ENCODE measurements at places on chromosomes 4 and X.

- DNase-seq, result no peak
These were observed 10.3 kb downstream of the CCDC158 start for GRCh38 chr4:76410636-76411035.

DNA sequence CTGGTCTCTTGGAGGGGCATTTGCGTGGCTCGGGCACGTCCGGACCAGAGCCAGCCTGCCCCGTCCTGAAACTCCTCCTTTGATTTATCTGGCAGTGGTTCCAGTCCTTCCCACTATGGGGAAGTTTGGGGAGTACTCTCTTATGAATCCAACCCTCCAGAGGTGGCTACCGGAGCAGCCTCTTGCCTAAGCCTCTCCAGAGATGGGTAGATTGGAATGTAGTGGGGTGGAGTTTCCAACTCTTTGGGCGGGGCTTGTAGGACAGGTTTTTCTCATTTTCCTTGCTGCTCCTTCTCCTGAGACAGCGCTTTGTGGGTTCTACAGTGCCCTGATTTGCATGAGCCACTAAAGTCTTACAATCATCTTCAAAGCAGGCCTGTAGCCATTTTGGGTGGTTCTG, 60.1 kb upstream of the XAGE1B start:
- no peak for DNase-seq

GRCh38 chrX:77347572-77347971, 99.6 kb upstream of the FGF16 start:
- DNase-seq, result no peak

DNA sequence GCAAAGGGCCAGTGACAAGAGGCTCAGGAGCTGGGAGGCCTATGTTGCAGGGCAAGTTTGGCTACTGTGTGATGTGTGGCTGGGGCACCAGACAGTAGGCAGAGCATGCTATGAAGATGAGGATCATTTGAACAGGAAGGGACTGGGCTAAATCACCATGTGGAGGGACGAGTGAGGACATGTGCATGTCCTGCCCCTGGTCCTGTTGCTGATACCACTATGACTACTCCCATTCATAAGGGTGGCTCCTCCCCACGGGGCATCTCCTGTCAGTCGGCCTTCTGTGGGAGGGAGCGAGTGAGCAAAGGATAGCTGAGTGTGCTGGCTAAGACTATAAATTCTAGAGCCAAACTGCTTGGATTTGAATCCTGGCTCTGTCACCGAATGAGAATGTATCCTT, 139.2 kb downstream of the TMEM164 start:
- no peak for DNase-seq

GRCh38 chr4:10069075-10069642, 47.4 kb downstream of the WDR1 start:
- DNase-seq, result no peak

GRCh38 chr4:184962125-184962638, 56.1 kb upstream of the HELT start:
- DNase-seq, result no peak

DNA sequence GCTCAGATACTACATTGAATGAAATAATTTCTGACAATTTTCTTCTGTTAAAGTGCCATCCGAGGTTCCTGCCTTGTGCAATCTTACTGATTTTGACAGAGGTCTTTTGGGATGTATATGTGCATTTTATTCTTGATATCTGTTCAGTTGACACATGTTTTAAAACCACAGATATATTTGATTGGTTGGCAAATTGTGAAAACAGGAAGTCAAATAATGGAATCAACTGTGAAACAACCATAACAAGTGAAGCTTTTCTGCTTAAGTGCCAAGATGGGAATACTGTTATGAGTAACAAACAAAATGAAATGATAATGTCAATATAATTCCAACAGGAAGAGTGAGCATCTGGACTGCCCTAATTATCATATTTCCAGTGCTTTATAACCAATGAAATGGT, 84.9 kb upstream of the TET2 start:
- no peak for DNase-seq

GRCh38 chr4:149796381-149796780, 19.3 kb downstream of the IQCM start:
- no peak for DNase-seq

- DNase-seq, result peak; percentile 71
These were observed 1.9 kb downstream of the BCORL1 start for GRCh38 chrX:129984111-129984958.

- DNase-seq, result peak; percentile 69
These were observed 1.1 kb downstream of the OGT start for GRCh38 chrX:71533851-71534561.

- no peak for DNase-seq
These were observed 49.5 kb downstream of the DCLK2 start for GRCh38 chr4:150127757-150128156.

- DNase-seq, result no peak
These were observed 1.5 kb downstream of the QRFPR start for GRCh38 chr4:121379276-121379675.

GRCh38 chr4:7160439-7160838, 31.9 kb upstream of the SORCS2 start:
- no peak for DNase-seq

GRCh38 chr4:103400405-103400804, 202.3 kb upstream of the CENPE start:
- no peak for DNase-seq

DNA sequence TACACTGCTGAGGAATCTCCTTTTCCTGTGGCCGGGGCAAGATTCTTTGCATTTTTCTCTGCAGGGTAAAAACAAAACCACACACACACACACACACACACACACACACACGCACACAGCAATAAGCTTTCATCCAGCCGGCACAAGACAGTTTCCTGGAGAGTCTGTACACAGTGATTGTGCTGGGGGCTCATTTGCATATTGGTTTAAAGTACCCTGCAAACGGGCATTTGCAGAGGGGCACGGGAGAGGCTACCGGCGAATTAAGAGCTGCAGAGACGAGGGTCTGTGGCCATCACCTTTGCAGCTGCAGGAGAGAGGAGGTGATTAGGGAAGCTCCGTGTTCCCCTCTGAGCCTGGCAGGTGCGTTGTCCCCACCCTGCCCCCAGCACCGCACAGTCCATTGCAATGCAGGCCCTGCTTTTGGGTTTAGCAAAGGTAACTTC, 219.9 kb downstream of the SHOX start:
- no peak for DNase-seq

DNA sequence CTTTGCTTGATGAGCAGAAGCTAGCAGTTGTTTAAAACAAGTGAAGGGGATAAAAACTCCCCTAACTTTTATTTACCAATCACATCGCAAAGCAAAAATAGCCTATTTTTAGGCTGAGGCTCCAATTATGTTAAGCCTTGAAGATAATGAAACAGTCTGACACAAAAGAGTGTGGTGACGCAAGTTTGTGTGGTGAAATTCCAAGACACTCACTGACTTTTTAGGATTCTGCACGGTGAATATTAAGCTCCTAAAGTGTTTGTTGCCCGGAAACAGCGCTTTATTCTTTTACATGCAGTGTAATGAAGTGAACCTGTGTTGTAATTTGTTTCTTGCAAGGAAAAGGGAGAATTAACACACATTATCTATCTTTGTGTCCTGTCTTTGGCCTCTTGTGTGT, 74.8 kb downstream of the POLA1 start:
- no peak for DNase-seq

- DNase-seq, result no peak
These were observed 1003.2 kb downstream of the C4orf33 start for GRCh38 chr4:130099105-130099504.

DNA sequence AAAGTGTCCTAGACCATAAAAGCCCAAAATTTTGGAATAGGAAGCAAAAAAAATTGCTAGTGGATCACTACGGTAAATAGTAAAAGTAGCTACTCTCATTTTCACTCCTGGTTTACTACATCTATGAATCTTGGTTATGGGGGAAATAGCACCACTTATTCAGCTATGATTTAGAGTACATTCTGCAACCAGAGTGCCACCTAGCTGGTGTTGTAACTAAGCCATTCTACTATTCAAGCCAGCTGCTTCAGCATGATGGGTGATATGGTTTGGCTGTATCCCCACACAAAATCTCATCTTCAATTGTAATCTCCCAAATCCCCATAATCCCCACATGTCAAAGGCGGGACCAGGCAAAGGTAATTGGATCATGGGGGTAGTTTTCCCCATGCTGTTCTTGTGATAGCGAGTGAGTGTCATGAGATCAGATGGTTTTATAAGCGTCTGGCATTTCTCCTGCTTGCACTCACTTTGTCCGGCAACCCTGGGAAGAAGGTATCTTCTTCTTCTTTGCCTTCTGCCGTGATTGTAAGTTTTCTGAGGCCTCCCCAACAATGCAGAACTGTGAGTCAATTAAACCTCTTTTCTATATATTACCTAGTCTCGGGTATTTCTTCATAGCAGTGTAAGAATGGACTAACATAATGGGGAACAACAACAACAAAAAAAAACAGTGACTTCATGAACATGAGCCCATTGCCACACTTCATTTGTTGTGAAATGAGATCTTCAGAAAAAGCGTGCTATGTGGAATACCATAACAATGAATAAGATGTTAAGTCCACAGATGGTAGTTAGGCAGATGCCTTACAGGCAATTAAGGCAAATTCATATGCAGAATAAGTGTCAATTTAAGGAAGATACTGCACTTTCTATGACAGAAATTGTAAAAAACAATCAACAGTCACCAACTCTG, 280.1 kb downstream of the PABPC4L start:
- DNase-seq, result peak; percentile 1

DNA sequence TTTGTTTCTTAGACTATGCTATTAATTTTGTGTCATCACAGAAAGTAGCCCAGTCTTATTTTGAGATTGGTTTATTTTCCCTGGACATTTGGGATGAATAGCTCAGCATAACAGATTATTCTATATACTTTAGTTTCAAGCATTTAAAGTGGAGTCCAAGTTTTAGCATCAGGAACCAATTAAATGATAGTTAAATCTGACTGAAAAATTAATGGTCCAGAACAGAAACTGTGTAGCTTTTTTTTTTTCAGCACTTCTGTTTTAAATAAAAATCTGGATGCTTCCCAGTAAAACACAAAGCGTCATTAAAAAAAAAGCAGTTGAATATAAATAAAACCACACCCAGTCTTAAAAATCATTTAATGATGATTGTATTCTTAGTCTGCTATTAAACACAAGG, 59.4 kb upstream of the PITX2 start:
- DNase-seq, result no peak

GRCh38 chr4:121216461-121216860, 52.3 kb upstream of the TNIP3 start:
- no peak for DNase-seq

GRCh38 chr4:140136509-140136908, 17.5 kb downstream of the MAML3 start:
- peak; percentile 57 for DNase-seq

DNA sequence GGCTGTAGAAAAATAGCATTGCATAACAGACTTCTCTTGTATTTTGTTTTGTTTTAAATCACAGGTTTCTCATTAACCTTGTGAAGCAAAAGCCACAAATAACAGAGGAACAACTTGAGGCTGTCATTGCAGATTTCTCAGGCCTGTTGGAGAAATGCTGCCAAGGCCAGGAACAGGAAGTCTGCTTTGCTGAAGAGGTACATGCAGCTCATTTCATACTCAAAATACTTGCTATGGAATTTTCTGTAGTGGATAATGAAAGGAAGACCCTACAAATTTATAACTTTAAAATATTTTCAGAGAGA, 17.6 kb downstream of the AFP start:
- no peak for DNase-seq

DNA sequence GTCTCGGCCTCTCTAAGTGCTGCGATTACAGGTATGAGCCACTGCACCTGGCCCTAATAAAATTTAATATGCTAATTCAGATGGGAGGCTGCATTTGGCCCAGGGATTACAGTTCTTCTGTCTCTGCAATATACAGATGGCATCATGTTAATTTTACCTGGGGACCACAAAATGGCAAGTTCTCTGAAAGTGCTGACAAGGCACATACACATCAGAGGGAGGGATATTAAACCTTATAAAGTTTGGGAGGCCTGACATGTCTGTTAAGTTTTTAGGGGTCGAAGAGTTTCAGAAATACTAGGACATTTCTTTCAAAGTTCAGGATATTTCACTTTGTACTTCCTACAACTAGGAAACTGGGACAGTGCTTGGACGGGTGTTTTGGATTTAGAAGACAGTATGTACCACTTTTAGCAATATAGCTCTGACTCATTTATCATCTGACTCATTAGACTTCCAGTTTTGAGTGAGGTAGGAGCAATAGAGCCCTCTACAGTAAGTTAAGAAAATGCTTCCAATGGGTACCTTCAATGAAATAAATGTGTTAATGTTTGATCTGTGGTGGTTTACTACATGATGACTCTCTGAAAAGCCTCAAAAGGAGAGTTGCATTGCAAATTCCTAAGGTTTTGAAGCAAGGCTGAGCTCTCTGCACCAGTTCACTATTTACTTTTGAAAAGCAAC, 981.0 kb upstream of the HS3ST1 start:
- DNase-seq, result no peak

- peak; percentile 88 for DNase-seq
These were observed 28.7 kb downstream of the CLDN34 start for GRCh38 chrX:9995855-9996339.

GRCh38 chr4:42627885-42628646, 28.8 kb downstream of the ATP8A1 start:
- DNase-seq, result no peak

DNA sequence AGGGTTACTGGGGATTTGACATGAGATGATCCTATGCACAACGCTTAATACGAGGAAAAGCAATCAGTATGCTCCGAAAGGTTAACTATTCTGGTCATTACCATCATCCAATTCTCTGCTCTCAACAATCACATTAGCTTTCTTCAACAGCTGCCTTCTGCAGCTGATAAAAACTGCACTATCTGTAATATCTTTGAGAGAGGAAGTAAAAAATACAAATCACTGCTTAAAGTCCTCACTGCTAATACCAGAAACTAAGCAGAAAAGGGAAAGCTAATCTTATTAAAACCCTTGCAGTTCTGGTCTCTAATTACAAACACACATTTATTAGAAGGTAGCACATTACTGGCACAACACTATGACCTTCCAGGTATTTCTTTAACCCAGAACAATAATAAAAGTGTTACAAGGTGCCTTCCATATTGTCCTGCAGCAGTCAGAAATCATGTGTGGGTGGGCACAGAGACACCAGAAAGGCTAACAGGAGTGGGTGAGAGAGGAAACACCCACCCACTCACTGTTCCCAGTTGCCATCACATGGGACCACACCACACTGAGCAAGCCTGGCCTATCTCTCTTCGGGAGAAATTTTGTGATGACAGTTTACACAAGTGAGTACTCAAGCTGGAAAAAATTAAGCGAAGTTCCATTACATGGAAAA, 71.0 kb downstream of the RELL1 start:
- no peak for DNase-seq

Data from A549 (cell line).